ENCODE measurements at places on chromosomes 7 and 10.

DNA sequence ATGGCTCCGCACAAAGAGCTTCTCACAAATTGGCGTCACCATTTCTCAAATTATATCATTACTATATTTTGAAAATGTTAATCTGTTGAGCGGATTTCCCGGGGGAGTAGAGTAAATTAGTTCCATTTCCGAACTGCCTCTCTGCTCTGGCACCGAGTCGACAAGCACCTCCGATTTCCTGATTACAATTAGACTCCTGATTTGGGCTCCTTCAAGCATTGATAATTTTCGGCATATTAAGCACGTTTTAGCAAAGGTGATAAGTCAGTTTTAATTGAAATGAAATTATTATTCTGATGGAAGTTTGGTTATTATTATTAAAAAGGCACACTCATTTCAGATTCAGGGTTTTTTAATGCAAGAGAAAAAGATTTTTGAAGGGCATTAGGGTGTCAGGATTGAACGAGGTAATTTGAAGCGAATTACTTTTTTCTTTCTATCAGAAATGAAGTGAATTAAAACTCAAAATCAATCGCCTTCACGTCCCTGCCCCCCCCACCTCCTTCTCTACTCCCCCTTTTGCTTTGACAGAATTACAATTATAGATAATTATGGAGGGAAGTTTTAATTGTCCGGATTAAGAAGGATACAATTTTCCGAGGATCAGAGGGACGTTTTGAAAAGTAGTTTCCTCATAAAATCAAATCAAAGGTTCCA is 4.0 kb upstream of the UNCX start:
- no peak for DNase-seq

- DNase-seq: no peak
These were observed 161.4 kb downstream of the CCDC3 start for GRCh38 chr10:12839941-12840611.

- DNase-seq: no peak
These were observed 162.1 kb downstream of the JAZF1 start for GRCh38 chr7:28018446-28018845.

DNA sequence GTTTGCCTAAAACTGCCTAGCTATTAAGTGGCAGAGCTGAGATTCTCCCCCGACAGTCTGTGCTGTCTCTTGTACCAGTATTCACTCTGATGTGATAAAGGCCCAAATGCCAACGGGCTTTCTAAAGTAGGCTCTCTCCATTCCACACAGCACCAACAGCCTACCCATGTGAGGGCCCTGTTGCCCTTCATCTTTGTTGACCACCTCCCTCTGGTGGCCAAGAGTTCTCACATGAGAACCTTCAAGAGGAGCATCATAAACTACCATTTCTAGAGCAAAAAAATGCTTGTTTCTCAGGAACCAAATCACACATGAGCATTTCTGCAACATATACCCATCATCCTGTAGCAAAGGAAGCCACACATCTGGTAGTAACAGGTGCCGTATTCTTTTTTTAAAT is 185.8 kb downstream of the GRM8 start:
- no peak for DNase-seq

DNA sequence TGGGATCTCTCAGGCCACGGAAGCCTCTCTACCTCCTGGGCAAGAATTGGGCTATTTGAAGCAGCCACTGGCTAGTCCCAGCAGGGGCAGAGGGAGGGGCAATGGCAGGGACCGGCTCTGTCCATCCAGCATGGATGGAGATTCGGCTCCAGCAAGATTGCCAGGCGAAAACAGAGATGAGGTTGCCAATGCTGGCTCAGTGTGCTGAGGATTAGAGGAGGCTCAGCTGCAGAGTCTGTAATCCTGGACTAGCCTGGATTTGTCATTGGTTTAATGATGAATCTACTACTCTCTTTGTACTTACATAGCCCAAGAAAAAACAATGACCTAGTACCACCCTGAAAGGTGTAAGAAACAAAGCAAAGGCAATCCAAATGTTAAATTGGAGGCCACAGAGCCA is 112.2 kb upstream of the PDCD4 start:
- no peak for DNase-seq

DNA sequence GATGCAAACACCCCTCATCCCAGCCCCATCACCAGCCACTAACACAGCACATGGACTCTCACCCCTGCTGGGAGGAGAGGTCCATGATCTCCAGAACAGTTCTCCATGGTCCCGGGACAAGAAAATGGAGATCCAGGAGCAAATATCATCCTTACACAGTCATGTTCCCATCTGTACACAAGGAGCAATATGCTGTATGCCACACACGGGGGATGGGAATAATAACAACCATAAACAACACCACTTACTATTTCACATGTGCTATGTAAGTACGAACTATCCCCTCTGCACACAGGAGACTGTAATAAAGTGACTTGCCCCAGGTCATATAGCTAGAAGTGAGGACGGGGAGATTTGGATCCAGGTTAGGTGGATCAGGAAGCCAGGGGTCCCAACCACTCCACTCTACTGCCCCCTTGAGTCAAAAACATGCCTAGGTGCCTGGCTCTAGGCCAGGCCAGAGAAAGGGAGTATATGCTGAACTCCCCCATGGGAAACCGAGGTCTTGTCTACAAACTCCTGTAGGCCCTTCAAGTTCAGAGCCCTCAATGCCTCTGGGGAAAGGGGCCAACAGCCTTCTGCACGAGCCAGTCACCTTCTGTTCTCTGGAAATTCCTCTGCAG is 34.1 kb downstream of the LRRC20 start:
- DNase-seq: no peak

- no peak for DNase-seq
These were observed 323.0 kb downstream of the EXOC4 start for GRCh38 chr7:133575726-133576440.

DNA sequence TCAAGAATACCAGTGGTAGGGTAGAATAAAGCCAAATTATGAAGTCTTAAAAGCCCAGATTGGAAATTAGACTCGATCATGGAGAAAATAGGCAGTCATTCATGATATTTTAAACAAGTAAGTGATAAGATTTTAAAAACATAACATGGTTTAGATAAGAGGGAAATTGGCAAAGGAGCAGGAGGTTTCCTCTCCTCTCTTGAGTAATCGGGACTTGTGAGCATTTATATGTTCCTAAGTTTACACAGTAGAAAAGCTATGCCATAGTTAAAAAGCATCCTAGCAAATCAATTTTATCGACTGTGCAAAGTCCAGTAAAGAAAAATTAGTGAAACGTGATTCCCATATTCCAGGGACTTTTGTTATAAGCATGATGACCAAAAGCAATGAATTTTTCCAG is 313.2 kb downstream of the AHR start:
- DNase-seq: no peak

DNA sequence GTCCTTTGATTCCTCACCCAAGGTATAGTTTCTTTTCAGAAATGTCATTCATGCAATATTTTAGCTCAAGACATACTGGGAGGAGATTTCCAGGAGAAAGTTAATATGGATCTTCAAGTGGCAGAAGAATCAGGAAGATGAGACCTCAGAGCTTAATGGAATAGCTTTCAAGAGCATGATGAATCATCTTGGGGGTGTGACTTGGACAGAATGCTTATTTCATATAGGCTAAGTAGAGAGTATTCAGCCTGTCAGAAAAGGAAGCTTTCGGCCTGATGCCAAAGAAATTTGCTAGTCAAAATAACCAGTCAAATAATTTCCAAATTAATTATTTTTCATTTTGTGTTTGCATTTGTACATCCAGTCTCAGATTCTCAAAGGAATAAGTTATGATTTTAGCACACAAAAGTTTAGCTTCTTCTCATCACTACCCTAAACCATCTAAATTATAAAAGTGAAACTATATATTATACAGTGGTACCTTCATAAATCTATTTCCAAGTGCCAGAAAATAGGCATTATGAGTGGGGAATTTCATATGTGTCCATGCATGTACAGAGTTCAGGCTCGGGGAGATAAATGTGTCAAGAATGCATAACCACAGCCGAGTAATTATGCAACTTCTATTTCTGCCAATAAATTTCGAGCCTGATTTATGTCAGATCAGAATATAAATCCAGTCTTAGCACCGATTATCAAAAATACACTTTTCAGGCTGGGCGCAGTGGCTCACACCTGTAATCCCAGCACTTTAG is 27.3 kb upstream of the CALD1 start:
- DNase-seq: no peak

GRCh38 chr10:28355376-28355775 is 52.5 kb upstream of the MPP7 start:
- DNase-seq: no peak

DNA sequence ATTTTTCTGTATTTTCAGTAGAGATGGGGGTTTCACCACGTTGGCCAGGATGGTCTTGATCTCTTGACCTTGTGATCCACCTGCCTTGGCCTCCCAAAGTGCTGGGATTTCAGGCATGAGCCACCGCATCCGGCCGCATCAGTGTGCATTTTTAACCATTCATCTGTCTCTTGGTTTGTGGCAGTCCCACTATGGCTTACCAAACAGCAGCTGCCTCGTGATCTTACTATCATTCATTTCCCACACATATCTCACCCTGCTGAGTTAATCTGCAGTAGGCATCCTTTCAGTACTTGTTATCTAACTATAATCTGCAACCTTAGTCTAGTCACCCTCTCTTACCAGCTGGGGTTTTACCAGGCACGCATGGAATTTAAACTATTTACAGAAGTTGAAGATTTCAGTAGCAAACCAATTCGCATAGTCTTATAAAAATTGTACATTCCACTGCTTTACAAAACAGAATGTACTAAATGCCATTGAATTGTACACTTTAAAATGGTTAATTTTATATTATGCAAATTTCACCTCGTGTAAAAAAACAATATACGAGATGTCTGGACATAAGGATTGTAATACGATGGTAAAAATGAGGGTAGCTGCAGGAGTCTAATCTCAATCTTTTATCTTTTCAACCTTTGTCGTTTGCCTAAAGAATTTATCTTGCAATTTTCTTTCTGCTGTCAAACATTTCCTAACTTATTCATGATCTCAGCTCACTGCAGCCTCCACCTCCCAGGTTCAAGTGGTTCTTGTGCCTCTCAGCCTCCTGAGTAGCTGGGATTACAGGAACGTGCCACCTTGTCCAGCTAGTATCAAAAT is 4.6 kb upstream of the TBC1D12 start:
- DNase-seq: no peak

DNA sequence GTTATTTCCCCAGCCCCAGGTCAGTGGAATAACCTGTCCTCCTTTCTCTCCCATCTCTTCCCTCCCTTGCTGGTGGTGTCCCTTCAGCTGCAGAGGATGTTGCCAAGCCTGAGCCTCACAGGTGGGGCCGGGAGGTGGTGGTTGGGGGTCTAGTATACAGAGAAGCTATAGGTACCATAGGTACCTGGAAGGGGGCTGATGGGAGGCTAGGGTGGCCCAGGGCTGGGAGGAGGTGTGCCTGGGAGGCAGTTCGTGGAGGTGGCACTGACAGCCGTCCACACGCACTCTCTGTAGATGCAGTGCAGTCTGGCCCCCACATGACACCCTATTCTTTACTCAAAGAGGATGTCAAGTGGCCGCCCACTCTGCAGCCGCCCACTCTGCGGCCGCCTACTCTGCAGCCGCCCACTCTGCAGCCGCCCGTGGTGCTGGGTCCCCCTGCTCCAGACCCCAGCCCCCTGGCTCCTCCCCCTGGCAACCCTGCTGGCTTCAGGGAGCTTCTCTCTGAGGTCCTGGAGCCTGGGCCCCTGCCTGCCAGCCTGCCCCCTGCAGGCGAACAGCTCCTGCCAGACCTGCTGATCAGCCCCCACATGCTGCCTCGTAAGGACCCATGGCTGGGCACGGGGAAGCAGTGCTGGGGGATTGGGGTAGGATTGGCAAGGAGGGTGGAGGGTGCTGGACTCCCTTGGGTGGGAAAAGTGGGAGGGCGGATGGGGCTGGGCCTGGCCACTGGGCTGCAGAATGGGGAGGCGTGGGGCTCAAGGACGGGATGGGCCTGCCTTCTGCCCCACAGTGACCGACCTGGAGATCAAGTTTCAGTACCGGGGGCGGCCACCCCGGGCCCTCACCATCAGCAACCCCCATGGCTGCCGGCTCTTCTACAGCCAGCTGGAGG is 9.5 kb downstream of the IRF5 start:
- no peak for DNase-seq

- no peak for DNase-seq
These were observed 41.3 kb upstream of the SRPK2 start for GRCh38 chr7:105429746-105430612.

- no peak for DNase-seq
These were observed 83.2 kb upstream of the ZNF479 start for GRCh38 chr7:57215423-57215822.

GRCh38 chr7:115066050-115066449 is 144.2 kb downstream of the MDFIC start:
- DNase-seq: no peak

- no peak for DNase-seq
These were observed 401.9 kb upstream of the MKI67 start for GRCh38 chr10:128528167-128528566.

- DNase-seq: no peak
These were observed 10.0 kb upstream of the INPP5F start for GRCh38 chr10:119715628-119716505.

GRCh38 chr7:124152859-124153692 is 120.2 kb upstream of the TMEM229A start:
- no peak for DNase-seq

- no peak for DNase-seq
These were observed 826 bp downstream of the CHPF2 start for GRCh38 chr7:151232917-151233701.
